ENCODE measurements at places on chromosomes 13 and 19.

- DNase-seq = no peak
Measured at GRCh38 chr13:78102121-78102677, 183.6 kb upstream of the EDNRB start.

- DNase-seq = no peak
Measured at GRCh38 chr13:33797622-33798021, 20.3 kb upstream of the RFC3 start.

- no peak for DNase-seq
Measured at GRCh38 chr13:105948143-105948542, 587.3 kb downstream of the EFNB2 start.

GRCh38 chr19:3310280-3310679 lies 56.1 kb upstream of the NFIC start:
- no peak for DNase-seq

DNA sequence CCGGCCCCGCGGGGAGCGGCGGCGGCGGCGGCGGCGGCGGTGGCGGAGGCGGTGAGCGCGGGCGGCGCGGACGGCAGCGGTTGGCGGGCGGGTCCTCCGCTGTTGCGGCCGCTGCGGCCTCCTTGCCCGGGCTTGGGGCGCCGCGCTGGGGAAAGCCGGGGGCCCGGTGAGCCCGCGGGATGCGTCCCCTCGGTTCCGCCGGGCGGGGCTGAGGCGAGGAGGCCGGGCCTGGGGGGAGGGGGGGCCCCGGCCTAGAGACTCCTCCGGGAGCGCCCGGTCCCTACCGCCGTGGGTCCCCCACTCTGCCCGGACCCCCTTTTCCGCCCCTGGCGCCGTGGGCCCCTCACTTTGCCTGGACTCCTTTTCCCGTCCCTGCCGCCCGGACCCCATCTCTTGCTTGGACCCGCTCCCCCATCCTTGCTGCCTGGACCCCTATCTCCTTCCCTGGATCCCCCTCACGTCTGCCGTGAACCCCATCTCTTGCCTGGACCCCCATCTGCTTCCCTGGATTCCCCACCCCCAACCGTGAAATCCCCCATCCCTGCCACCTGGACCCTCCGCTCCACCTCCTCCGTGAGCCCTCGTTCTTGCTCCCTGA lies 28.6 kb upstream of the NDUFS7 start:
- no peak for DNase-seq

GRCh38 chr13:94799299-94799698 lies 87.0 kb upstream of the SOX21 start:
- no peak for DNase-seq

- no peak for DNase-seq
Measured at GRCh38 chr13:43072394-43072793, 49.0 kb downstream of the DNAJC15 start.

GRCh38 chr13:112605531-112605990 lies 17.6 kb upstream of the TUBGCP3 start:
- DNase-seq = no peak

GRCh38 chr19:41691268-41691970 lies 3.3 kb upstream of the CEACAM7 start:
- DNase-seq = no peak

DNA sequence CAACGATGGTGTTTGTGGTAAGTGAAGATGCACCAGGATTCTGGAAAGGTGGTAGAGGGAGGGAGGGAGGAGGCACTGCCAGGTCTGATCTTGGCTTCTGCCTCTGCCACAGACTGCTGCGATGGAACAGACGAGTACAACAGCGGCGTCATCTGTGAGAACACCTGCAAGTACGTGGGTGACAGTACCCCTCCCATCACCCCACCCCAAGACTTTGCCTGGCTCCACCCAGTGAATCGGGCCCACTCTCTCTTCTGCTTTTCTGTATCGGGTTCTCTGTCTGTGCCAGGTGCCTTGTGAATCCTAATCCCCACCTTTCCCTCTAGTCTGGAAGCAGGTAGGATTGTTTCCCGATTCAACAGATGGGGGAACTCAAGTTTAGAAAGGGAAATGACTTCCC lies 2.5 kb downstream of the PRKCSH start:
- no peak for DNase-seq

- no peak for DNase-seq
Measured at GRCh38 chr13:35909837-35910540, 221.2 kb downstream of the DCLK1 start.

GRCh38 chr13:113348591-113348990 lies 15.3 kb downstream of the GRTP1 start:
- no peak for DNase-seq

- no peak for DNase-seq
Measured at GRCh38 chr13:23560571-23561089, 9.6 kb upstream of the TNFRSF19 start.

- no peak for DNase-seq
Measured at GRCh38 chr19:49456326-49456725, 3.3 kb downstream of the ALDH16A1 start.
